ENCODE measurements at places on chromosomes 6 and 20.

GRCh38 chr6:167696296-167696695 lies 130.4 kb upstream of the AFDN start:
- no peak for DNase-seq

DNA sequence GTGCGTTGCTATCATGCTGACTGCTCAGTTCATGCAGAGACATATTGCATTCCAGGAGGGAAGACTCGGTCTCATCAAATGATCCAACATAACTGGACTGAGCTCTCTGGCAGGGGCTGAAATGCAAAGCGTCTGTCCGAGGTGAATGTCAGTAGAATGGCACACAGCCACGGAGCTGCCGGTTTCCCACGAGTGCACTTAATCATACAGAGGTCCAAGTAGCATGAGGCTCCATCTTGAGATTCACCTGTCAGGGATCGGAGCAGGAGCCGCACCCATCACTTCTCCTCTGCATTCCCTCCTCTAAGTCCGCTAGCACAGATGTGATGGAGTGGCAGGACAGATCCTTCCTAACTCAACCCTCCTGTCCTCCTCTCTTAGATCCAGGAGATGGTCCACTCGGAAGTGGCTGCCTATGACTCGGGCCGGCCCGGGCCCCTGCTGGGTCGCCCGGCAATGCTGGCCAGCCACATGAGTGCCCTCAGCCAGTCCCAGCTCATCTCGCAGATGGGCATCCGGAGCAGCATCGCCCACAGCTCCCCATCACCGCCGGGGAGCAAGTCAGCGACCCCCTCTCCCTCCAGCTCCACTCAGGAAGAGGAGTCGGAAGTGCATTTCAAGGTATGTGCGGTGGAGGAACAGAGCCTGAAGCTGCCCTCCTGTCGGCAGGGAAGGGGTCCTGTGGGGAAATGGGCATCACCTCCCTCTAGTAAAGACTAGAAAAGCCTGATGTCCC lies 135.9 kb downstream of the JPH2 start:
- DNase-seq = no peak

- DNase-seq = no peak
Observed at GRCh38 chr6:139766796-139767195, 392.3 kb upstream of the CITED2 start.

- no peak for DNase-seq
Observed at GRCh38 chr6:151610326-151610725, 116.5 kb downstream of the CCDC170 start.

- DNase-seq = no peak
Observed at GRCh38 chr6:84709121-84709520, 55.3 kb downstream of the TBX18 start.

GRCh38 chr20:61385731-61386130 lies 133.7 kb downstream of the CDH4 start:
- DNase-seq = no peak

DNA sequence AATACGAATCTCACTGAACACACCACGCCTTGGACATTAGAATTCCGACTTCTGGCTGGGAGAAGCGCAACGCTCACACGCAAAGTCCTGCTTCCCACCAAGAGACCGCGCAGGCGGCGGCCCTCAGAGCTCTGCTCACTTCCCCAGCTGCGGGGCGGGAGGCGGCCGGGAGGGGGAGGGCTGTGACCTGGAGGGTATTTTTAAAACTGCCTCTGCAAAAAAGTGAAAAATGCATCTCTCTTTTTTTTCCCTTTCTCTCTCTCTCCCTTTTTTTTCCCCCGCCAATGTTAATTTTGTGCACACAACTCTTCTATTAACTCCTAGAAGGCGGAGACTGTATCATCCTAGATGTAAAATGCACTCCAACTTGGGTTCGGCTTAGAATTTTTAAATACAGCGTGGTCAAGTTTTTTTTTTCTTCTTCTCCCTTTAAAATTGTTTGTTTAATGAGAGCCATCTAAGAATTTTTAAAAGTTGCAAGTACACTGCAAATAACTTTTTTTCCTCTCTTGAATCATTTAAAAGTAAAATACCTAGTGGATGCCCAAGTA lies 66.4 kb downstream of the STX11 start:
- DNase-seq = no peak

DNA sequence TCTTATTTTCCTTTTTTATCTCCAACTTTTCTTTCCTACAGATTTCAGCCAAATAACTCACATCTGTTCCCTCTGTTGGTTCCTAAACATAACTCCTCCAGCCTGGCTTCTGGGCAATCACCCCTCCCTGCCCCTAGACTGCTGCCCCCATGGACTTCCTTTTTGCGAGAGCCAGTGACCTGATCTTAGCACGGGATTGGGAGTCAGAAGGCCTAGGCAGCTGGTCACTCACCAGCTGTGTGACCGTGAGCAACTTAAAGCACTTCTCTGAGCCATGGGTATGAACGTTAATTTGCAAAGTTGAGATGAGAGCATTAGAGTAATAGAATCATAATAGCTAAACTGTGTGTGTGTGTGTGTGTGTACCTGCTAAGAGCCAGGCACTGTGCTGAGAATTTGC lies 4.5 kb upstream of the MMP9 start:
- no peak for DNase-seq

DNA sequence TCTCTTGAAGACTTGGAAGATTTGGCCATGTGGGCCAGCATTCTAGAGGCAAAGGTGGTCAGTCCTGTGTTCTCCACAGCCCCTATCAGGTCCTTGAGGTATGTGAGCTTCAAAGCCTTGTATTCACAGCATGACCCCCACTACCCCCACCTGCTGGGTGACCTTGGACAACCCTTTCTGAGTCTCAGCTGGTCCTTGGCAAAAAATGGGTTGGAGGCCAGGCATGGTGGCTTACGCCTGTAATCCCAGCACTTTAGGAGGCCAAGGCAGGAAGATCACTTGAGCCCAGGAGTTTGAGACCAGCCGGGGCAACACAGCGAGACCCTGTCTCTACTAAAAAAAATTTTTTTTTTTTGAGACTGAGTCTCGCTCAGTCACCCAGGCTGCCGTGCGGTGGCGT lies 42.6 kb downstream of the UBE2V1 start:
- no peak for DNase-seq

- no peak for DNase-seq
Observed at GRCh38 chr20:61876952-61877728, 188.5 kb downstream of the TAF4 start.

GRCh38 chr6:41693281-41694240 lies 41.8 kb downstream of the TFEB start:
- no peak for DNase-seq

- no peak for DNase-seq
Observed at GRCh38 chr20:4998160-4998651, 3.1 kb downstream of the SLC23A2 start.

DNA sequence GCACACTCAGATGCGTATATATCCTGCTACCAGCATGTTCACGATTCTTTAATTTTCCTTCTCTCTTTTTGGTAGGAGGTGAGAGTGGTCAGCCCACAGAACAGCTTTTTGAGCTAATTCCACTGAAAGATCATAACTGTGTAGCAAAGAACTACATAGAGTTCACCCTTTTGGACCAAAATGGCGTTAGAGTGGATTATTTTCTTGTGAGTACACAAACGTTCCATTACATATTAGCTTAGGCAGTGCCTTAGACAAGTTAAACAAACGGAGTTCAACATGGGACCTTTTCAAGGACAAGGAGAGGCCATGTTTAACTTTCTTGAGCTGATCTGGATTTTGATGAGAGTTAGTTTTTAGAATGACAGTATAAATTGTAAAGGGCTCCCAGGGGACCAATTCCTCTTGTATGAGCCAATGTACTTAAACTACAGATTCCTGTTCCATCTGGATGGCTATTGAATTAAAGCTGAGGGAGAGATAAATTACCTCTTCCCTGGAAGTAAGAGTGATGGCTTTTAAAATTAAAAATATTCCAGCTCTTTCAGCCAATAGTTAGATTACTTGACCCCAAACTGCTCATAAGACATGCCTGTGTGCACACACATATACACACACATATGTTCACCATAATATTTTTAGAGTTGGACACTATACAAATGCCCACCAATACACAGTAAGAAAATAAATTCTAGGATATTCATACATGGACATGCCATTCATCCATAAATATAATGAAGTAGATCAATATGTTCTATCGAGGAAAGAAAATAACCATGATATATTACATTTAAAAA lies 25.6 kb upstream of the ARMH2 start:
- DNase-seq = no peak

- DNase-seq = no peak
Observed at GRCh38 chr6:45494416-45495135, 116.8 kb upstream of the SUPT3H start.

DNA sequence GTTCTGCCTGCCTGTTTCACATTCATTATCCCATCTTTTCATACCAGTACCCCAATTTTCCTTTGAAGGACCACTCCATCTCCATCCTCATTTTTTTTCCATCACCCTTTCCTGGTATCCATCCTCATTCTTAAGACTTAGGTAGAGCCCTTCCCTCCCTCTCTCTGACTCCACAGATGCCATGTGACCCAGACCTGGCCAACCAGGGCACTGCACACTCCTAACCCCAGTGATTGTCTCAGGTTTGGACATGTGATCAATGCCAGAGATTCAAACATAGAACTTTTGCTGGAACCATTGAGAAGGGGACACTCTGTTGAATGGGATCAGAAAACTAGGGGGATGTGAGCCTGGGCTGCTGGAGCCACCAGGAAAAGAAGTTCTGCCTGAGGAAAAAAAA lies 39.1 kb upstream of the NFATC2 start:
- DNase-seq = no peak

- DNase-seq = no peak
Observed at GRCh38 chr6:128099571-128100197, 198.8 kb upstream of the THEMIS start.

DNA sequence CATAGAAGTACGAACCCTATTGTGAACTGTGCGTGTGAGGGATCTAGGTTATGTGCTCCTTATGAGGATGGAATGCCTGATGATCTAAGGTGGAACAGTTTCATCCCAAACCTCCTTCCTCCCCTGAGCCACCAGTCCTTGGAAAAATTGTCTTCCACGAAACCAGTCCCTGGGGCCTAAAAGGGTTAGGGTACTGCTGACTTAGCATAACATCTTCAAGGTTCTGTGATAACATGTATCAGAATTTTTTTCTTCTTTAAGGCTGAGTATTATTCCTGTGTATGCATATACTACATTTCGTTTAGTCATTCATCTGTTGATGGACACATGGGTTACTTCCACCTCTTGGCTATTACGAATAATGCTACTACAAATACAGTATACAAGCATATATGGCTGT lies 80.2 kb downstream of the TSHZ2 start:
- no peak for DNase-seq

- peak; percentile 62 for DNase-seq
Observed at GRCh38 chr6:149014631-149015534, 268.1 kb downstream of the UST start.

DNA sequence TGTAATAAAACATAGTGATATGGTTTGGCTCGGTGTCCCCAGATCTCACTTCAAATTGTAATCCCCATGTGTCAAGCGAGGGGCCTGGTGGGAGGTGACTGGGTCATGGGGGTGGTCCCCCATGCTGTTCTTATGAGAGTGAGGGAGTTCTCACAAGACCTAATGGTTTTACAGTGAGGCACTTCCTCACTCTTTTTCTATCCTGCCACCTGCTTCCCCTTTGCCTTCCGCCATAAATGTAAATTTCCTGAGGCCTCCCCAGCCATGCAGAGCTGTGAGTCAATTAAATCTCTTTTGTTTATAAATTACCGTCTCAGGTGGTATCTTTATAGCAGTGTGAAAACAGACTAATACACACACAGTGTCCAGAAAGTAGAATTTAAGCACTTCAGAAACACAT lies 78.5 kb downstream of the REPS1 start:
- no peak for DNase-seq

- DNase-seq = no peak
Observed at GRCh38 chr6:12163744-12164507, 126.2 kb upstream of the EDN1 start.

- DNase-seq = no peak
Observed at GRCh38 chr6:82227770-82228169, 19.8 kb downstream of the IBTK start.

DNA sequence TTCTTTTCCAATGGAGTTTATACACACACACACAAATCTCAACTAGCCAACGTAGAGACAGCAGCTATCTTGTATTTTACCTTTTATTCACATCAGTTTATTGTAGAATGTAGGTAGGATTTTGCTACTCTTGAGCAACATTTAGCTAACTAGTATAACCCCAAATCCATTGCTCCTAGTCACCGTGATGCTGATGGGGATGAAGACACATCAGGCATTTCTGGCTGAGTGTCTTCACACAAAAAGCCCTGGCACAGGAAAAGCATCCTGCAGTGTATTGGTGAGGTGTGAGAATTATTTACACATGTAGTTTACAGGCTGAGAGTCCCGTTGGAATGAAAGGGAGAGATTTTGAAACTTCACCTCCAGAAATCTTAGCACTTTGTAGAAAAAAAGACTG lies 65.9 kb upstream of the FBXL4 start:
- DNase-seq = peak; percentile 28

- DNase-seq = no peak
Observed at GRCh38 chr20:39645131-39645530, 683.0 kb downstream of the DHX35 start.

GRCh38 chr20:15440049-15440820 lies 1102.8 kb upstream of the FLRT3 start:
- no peak for DNase-seq

DNA sequence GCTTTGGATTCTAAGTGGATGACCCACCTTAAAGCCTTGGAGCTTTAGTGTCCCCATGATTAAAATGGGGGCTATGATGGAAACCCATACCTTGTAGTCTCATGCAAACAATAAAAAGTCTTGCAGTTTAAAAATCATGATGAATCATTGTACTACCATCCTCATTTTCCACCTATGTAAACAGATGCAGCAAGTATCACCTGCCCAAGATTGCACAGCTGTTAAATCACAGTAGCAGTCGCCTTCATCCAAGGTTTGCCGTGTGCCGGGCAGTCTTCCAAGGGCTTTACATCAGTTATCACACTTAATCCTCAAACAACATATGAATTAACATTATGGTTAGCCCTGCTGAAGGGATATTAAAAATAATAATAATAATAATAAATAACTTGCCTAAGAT lies 210.3 kb downstream of the FOXA2 start:
- DNase-seq = no peak

DNA sequence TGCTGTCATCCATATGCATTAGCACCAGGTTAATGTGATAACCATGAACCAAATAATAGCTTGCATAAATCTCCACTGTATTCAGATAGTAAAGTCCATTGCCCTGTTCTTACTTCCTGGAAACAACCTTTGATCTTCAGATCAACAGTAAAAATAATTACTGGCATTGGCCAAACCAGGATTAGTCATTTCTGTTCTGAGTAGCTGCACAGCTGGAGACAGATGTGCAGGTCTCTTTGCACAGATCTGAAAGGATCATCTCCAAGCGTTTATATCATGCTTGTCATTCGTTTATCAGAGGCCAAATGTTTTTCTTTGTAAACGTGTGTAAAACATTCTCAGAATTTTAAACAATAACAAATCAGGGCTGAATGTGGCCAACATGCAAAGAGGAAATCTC lies 134.4 kb upstream of the HMGCLL1 start:
- no peak for DNase-seq

DNA sequence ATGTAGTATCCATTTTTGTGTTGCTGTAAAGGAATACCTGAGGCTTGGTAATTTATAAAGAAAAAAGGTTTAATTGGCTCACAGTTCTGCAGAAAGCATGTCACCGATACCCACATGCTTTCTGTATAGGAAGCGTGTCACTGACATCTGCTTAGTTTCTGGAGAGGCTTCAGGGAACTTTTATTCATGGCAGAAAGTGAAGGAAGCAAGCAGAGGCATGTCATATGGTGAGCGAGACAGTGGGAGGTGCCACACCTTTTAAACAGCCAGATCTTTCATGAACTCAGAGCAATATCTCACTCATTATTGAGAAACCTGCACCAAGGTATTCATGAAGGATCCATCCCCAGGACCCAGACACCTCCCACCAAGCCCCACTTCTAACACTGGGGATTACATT lies 3.5 kb downstream of the SUMO4 start:
- DNase-seq = no peak

All from AG10803 (cell line).